Gastroesophageal sphincter (tissue), 4 donors: ENCODE measurements at places on chromosomes 7 and 10.

DNA sequence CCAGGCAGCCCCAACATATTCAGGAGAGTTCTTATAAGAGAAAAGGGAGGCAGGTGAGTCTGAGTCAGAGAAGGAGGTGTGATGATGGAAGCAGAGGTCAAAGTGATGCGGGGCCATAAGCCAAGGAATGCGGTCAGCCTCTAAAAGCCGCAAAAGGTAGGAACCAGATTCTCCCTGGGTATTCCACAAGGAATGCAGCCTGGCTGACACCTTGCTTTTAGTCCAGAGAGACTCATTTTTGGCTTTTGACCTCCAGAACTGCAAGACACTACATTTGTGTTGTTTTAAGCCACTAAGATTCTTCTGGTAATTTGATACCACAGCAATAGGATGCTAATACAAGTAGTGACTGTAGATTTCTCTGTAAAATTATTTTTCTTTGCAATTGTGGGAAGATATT, 151.5 kb upstream of the EEPD1 start:
- ATAC-seq = no peak

DNA sequence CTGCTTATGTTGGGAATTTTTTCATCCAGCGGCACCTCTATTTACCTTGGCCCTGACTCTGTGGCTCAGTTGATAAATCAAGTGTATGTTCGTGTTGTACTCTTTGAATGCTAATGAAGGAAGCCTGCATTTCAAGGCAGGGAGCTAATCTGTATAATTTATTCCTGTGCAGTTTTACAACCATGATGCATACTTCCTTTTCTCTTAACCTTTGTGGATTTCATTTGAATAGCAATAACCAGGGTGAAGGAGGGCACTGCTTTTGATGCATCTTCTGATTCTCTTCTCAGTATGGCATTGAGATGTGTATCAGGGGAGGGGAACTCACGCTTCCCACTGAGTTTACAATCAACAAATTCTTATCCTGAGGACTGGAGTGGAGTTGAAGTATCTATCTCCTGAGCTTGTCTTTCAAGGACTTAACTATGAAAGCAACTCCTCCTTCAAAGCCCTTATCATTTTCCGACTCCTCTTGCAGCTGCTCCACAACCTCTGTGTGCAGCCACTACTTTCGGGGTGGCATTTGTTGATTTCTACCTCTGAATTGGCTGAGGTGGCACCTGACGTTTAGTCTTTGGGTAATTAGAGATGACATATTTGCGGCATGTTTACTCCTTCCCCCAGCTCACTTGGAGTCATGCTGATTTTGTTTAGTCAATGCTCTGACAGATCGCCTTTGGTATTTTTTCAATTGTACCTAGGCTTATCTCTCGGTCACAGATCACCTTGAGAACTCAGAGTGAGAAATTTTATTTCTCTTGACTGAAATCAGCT, 275.2 kb downstream of the PHTF2 start:
- ATAC-seq = no peak

DNA sequence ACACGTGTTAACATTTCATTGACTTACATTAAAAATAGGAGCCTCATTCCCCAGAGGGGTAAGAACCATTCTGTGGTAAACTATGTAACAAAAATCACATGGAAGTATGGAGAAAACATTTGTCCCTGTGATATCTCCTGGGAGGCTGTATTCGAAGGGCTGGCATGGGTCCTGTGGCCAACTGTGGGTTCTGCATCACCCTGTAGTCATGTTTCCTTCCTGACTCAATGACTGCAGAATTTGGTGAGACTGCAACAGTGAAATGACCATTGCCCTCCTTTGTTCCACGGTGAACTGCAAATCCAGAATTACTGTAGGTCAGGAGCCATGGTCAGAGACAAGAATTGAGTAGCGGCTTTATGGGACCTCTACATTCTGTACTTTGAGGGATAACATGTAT, 3.6 kb upstream of the ZEB1 start:
- no peak for ATAC-seq

DNA sequence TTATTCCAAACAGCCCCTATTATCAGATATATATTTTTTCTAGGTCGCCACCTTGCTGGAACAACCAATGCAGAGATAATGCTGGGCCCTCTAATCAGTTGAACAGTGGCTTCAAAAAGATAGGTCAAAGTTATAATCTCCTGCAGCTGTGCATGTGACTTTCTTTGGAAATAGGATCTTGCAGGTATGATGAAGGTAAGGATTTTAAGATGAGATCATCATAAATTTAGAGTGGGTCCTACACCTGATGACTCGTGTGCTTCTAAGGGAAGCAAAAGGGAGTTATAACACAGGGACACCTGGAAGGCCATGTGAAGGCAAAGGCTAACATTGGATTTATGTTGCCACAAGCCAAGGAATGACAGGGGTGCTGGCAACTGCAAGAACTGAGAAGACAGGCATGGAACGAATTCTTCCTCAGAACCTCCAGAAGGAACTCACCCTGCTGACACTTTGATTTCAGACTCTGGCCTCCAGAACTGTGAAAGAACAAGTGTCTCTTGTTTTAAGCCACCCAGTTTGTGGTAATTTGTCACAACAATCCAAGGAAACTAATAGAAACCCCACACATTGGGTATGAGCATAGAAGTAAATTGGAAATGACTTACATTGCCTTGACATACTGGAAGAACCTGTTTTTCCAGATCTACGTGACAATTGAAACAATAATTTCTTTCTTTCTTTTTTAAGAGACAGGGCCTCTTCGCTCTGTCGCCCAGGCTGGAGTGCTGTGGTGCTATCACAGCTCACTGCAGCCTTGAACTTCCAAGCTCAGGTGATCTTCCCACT, 34.4 kb downstream of the CCDC71L start:
- ATAC-seq = no peak

DNA sequence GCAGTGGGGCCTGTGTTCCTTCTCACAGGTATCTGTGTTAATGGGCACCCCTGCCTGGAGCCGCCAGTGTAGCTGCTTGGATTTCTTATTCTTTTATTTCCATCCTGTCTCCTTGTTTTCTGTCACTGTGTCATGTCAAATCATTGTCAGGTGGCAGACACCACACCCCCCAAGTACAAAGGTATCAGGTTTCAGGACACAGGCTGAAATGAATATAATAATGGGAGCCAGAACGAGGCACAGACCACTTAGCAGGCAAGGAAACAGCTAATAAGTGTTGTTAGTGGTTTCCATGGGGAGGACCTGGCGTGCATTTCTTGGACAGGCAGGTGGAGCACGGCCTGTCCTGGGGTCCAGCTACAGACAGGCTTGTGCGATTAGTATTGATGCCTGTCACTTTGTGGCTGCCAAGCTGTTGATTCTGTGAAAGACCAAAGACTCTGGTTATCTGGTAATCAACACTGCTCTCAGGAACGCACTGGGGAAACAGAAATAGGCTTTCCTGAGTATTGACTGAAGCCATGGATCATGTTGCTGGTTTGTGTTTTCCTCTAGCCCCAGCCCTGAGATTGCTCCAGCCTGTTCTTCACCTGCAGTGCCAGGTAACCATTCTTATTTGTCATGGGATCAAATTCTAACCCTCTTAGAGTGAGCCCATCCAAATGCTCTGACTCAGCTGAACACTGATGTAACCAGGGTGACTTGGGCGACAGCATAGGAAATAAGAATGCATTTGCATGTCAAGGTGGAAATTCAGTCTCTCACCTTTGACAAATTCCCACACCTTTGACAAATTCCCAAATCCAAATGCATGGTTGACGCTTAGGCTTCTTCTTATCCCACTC, 1002.0 kb downstream of the LRMDA start:
- ATAC-seq = no peak
